HS-27A (cell line): ENCODE measurements at places on chromosomes 2 and 18.

DNA sequence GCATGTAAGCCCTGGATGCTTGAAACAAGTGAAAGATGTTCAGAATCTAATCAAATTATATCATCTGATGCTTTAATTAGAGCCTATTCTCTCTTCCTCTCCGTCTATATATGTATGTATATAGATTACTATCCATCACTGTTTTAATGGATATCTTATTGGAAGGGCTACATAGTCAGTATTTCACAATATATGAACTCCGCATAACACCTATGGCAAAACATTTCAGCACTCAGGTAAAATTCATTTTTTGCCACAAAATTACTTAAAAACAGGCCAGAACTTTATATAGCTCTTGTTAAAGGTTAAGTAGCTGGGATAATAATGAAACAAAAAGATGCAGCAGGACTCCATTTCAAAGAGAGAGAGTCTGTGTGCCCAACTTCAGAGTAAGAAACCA is 1.2 kb downstream of the PJVK start:
- DNase-seq, result no peak

GRCh38 chr2:20012282-20013125 is at the start of gene MATN3:
MATN3 (minus strand) TSS chr2:20012668; CDS start chr2:20012631, 37 bp downstream.
- no peak for DNase-seq

- DNase-seq, result no peak
Measured at GRCh38 chr2:148594216-148594615, 50.3 kb upstream of the EPC2 start.

GRCh38 chr2:25000503-25001324 is 29.0 kb upstream of the DNAJC27 start:
- no peak for DNase-seq

GRCh38 chr2:175837046-175837445 is 165.0 kb downstream of the LNPK start:
- DNase-seq, result peak; percentile 45

DNA sequence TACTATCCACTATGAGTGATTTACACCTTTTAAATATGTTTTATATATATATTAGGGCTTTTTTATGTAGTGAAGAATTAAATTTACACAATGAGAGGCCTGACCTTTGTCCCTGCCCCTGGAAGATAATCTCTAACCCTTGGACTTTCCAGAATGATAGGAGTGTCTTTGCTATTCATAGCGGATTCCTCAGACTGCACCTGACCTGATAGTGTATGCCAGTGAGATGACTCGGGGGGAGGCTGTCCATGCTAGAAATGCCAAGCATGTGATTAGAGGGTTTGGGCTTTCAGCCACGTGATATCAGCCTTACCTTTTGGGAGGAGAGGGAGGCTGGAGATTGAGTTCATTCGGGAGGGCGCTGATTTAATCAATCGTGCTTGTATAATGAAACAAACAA is 44.1 kb upstream of the LHCGR start:
- DNase-seq, result no peak

DNA sequence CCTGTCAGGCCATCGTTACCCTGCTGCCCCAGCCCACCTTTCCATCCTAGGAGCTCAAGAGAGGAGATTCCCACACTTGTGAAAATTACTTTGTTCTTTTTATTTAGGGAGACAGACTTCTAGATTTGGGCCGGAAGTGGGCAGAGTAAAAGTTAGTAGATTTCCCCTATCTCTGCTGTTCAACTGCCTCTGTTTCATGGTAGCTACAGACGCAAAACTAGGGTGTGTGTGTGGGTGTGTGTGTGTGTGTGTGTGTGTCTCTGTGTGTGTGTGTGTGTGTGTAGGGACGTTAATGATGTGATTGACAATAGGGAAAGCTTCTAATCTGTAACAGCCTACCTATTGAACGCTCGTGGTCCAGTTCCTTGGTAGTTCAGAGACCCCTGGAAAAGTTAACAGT is 438 bp downstream of the PSMA8 start:
- DNase-seq, result no peak

DNA sequence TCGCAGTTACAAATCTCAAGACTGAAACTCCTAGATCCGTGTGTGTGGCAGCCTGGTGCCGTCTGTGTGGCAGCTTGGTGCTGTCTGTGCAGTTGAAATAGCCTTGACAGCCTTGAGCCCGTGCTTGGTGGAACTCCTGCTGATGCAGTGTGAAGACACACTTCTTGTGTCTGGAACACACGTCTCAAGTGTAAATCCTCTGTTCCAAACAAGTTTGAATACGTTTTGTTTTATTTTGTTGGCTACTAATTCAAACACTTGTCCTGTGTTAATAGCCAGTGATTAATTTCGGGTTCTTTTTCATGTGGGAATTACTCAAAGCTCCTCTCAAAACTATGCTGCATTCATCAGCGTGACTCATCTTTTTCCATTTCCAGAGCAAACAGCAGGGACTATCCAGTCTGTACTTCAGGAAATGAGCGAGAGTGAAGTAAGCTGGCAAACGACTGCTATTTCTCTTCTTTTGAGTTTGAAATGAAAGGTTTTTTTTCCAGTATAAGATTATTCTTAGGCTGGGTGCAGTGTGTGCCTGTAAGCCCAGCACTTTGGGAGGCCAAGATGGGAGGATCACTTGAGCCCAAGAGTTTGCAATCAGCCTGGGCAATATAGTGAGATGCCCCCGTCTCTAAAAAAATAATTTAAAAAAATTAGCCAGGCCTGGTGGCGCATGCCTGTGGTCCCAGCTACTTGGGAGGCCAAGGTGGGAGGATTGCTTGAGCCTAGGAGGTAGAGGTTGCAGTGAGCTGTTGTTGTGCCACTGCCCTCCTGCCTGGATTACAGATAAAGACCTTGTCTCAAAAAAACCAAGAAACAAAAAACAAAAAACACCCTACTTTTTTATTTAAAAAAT is 152.9 kb downstream of the SPP2 start:
- peak; percentile 24 for DNase-seq

DNA sequence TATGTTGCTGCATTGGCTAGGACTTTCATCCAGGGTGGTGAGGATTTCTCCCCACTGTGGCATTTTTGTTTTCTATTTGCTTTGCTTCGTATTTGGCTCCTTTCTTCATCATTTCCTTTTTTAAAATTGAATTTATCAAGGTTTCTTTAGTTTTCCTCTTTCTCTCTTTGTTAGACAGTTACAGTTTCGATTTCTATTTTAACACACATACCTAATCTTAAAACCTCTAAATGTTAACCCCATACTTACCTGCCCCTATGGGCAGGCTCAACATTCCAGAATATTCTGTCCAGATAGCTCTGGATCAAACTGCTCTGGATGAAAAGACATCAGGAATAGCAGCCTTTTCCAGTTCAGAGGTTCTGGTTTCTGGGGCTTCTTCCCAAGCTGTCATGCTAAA is 49.2 kb downstream of the DIPK1C start:
- DNase-seq, result no peak

GRCh38 chr2:222862106-222862908 is 1.5 kb downstream of the ACSL3 start:
- DNase-seq, result no peak

- DNase-seq, result no peak
Measured at GRCh38 chr18:9838144-9838877, 47.5 kb upstream of the TXNDC2 start.

GRCh38 chr2:186347472-186347871 is 138.6 kb upstream of the ZC3H15 start:
- no peak for DNase-seq

- no peak for DNase-seq
Measured at GRCh38 chr2:54497763-54498680, 41.9 kb downstream of the SPTBN1 start.
